ENCODE measurements at places on chromosomes 2 and 18.
A peak's percentile ranks its signal among the peaks of the same experiment; 100 is the strongest.

GRCh38 chr2:24675338-24675737 lies 117.9 kb downstream of the PTRHD1 start:
- DNase-seq: no peak

- no peak for DNase-seq
Measured at GRCh38 chr2:115292742-115293141, 850.3 kb downstream of the DPP10 start.

GRCh38 chr18:32372047-32372380 lies 98.7 kb downstream of the GAREM1 start:
- DNase-seq: no peak

DNA sequence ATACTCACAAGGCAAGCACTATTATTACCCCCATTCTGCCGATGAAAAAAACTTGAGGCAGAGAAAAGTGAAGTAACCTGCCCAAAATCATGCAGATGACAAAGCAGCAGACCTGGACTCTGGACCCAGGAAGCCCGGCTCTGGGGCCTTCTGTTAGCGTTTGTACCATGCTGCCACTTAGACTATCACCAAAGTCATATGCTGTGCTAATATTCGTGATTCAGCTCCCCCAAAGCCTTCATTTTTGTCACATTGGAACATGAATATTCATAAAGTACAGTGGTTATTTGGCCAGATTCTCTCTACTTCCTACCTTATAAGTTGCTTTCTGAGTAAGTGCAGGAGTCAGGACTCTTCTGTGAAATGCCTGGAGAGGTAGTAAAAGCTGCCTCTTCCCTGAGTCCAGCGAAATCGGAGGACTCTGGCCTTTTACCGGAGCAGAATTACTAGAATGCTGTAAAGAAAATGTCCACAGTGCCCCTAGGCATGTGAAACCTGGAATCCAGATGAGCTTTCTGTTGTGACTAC lies 86.7 kb downstream of the FTCDNL1 start:
- DNase-seq: no peak

DNA sequence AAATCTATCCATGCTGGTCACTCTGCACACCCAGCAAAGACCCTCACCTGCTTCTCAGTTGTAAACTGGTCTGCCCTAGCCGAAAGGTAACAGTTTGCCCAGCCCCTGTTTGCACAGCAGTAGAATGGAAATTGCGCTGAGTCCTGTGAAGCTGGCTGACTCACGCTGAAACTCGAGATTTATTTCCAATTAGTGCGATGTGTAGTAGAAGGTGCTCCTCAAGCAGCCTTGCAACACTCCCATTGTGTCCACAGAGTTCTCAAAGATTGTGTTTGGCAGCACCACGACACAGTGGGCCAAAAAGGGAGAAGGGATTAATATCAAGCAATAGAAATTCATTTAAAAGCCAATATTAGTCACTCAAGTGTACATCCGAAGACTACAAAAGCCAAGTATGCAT lies 21.7 kb upstream of the APCDD1 start:
- no peak for DNase-seq

GRCh38 chr18:76388261-76388660 lies 106.8 kb downstream of the ZNF516 start:
- no peak for DNase-seq

GRCh38 chr2:128038411-128038810 lies 10.6 kb upstream of the SAP130 start:
- DNase-seq: no peak

DNA sequence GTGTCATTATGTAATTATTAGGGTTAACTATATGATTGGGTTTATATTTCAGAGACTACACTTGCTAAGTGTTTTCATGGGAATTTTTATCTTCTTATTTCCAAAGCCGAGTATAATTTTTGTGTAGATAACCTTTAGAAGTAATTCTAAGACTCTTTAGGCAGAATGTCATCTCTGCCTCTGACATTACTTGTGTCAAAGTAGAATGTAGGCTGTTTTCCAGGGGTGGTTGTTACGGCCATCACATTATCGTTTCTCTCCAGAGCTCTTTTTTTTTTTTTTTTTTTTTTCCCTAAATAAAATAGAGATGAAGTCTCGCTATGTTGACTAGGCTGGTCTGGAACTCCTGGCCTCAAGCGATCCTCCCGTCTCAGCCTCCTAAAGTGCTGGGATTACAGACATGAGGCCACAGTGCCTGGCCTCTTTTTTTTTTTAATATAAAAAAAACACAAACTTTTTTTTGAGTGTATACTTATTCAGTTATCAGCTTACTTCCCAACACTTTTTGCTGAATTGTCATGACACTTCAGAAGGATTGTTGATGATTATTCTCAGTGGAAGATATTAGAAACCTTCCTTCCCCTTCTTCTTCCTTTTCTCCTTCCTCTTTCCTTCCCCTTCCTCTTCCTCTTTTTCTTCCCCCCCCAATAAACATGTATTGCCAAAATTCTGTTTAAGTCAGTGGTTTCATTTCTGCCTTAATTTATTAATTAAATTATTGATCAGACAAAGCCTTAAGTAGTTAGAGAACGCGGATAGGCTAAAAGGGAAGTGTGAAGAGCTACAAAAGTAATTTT lies 2.3 kb downstream of the PIKFYVE start:
- DNase-seq: peak; percentile 42

DNA sequence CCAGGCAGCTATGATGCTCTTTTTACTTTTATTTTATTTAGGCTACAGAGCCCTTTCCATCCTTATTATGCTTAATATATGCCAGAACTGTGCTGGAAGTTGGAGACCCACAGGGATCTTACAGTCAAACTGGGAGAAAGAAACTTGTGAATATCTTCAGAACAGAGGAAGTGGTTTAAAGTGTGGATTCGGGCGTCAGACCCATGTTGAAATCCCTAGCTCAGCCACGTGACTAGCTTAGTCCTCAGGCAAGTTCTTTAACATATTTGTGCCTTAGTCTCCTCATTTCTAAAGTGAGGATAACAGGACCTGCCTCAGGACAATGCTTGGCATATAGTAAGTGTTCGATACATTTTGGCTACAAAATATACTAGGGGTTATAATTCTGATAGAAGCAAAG lies 59.1 kb downstream of the MAP3K20 start:
- DNase-seq: peak; percentile 34

- DNase-seq: no peak
Measured at GRCh38 chr2:102735416-102736109, 26.3 kb upstream of the TMEM182 start.
